ENCODE measurements at places on chromosomes 12 and 14.

DNA sequence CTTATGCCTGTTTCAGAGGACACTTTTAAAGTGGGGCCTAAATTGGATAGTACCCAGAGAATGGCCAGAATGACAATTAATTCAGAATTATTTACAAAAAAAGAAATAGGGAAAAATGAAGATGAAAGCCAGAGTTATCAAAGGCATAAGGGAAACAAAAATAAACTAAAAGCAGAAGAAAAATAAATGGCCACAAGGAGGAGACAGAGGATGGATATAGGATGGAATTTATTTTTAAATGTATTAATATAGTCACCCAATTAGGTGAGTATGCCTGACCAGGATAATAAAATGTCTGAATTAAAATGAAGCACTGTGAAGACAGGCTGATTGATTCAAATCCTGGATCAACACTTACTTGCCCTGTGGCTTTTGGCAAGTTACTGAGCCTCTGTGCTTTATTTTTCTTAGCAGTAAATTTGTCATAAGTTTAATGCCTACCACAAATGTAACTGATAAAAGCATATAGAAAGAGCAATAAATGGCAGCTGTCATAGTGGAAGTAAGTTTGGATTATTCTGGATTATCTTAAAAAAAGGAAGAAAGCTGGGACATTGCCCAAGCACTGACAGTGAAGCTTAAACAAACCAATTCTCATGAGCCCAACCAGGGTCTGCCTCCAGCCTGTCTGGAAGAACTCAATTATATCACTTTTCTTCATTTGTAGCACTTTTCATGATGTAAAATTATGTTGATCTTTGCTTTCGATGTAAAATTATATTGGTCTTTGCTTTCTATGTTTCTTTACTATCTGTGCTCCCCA is 3.5 kb downstream of the CLEC9A start:
- DNase-seq = no peak

DNA sequence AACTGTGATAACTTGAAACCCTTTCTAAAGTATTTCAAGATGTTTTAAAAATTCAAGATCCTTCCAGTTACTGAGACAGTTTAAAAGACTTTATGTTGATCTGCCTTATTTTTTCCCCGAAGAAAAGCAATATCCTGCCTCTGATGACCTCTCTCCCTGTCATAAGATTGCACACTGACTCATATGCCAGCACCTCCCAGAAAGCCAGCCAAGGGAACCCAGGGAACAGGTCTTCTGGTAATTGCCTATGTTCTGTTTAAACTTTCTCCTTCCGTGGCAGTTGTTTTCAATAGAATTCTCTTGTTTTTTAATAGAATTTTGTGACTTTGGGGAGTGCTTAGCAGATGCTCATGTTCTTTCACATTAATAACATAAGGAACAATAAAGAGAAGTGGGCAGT is 300.2 kb upstream of the PRKD1 start:
- no peak for DNase-seq

GRCh38 chr12:101942250-101942605 is 64.8 kb downstream of the DRAM1 start:
- DNase-seq = no peak

- DNase-seq = no peak
Measured at GRCh38 chr12:13465635-13466034, 269.1 kb downstream of the EMP1 start.

- no peak for DNase-seq
Measured at GRCh38 chr12:28507033-28507432, 316.8 kb downstream of the CCDC91 start.

DNA sequence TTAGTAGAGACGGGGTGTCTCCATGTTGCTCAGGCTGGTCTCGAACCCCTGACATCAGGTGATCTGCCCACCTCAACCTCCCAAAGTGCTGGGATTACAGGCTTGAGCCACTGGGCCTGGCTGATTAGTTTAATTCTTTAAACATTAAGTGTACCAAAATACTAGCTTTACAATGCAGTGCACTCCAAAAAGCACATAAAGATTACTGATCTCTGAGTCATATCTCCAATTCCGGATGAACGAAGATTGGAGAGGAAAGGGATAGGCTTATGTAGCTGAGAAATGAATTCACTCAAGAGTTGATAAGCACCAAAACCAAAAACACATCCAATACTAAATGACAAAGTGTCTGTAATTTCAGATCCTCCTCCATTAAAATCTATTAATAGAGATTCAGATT is 15.1 kb downstream of the NAV3 start:
- no peak for DNase-seq

GRCh38 chr14:78242086-78242485 is 71.9 kb downstream of the NRXN3 start:
- no peak for DNase-seq

DNA sequence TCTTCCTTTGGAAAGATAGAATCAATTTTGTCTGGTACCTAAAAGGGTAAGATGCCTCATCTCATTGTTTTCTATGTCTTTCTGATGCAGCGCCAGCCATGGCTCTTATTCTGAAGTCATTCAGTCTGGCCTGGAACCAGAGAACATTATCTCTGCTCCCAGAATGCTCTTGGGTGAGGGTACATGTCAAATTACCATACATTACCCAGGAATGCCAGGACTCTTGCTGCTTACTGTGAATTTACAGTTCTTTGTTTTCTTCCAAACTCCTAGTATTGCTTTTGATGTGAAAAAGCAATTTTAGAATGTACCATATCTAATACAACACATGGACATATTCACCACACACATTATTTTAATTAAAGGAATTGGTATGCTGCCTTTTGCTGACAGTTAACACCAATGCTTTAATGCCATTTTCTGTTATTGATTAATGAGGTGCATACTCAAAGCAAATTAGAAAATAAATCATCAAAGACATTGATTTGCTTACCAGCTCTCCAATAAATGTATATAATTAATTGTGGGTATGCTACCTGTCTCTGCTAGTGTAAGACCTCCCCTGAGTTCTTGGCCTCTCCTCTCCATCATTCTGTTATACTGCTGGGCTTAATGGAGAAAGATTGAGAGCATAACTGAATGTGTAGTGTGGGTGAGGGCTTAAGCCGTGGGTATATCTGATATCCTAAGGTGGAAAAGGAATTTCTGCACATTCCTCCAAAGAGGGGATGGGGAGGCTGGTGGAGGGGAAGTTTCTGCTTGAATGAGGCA is 337.7 kb downstream of the C12orf75 start:
- no peak for DNase-seq

DNA sequence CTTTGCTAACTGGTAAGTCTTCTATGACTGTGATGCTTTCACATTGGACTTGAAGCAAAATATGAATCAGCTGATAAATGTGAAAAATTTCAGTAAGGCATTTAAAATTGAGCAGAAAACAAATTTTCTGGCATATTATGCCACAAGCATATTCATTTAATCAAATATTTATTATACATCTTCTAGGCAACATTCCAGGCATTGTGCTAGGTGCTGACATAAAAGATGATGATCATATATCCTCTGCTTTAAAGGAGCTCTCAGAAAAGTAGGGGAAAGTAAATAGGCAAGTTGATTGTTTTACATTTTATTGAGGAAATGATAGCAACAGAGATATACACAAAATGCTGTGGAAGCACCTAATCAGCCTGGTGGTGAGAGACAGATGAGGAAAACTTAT is 248.9 kb downstream of the SLC16A7 start:
- DNase-seq = no peak

All from NCI-H1417 (cell line).